Stimulated activated CD4-positive, alpha-beta T cell treated with anti-CD3 and anti-CD28 coated beads, Interleukin-12 subunit alpha, Interleukin-12 subunit beta, amount 100 ng/mL, for 24 hours (primary cell): ENCODE measurements at places on chromosomes 7 and 10.

DNA sequence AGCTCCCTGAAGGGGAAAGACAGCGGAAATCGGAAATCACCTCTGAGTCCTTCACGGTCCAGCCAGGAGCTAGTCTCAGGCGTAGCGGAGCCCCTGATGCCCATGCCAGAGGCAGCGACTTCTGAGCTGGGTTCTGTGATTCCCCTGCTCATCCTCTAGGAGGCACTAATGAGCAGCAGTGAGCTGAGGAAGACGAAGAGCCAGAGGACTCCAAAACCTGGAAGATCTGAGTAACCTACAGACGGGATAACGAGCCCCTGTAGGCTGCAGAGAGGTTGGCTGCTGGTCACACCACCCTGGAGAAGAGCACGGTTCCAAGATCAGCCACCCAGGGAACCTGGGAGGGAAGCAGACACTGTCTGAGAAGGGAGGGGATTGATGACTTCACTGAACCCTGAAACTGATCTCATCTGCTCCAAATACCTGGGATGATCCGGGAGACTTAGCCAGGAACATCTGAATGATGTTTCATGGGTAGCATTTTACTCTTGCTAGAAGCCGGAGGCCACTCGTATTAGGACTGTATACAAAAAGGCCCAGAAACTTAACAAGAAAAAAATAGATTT, 304.1 kb downstream of the PAXIP1 start:
- DNase-seq: no peak

DNA sequence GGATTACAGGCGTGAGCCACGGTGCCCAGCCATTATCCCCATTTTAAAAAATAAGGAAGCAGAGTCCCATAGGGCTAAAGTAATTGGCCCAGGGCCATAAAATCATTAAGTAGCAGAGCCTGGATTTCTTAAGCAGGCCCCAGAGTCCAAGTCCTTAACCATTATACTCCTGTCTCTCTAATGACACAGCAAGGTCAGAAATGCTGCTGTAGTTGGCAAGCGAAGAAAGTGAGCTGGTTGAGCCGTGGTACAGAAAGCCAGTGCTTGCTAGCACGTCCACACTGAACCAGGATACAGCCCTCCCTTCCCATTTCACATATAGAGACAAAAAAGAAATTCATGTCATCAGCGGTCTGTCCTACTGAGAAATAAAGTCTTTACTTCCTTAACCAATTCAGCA, 562.7 kb downstream of the GALNT17 start:
- no peak for DNase-seq

GRCh38 chr7:133649593-133649992, 396.7 kb downstream of the EXOC4 start:
- no peak for DNase-seq

DNA sequence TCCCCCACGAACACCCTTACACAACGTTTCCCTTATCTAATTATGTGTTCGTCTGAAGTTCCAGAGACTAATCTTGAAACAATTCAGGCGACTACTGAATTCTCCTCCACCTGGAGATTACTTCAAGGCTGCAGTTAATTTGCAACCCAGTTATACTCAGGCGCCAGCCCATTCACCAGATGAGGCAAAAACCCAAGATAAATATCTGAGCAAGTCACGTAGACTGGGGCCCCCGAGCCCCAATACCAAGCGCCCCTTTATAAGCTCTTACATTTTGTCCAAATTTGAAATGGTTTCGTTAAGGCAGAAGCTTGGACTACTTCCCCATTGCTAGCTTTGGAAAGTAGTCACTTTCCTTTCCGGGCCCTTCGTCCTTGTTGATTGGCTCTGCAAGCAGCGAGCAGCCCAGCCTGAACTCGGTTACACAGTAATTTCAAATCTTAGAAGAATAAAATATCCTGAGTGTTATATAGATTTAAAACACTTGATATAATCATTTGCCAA, 1.2 kb downstream of the TPK1 start:
- DNase-seq: no peak

DNA sequence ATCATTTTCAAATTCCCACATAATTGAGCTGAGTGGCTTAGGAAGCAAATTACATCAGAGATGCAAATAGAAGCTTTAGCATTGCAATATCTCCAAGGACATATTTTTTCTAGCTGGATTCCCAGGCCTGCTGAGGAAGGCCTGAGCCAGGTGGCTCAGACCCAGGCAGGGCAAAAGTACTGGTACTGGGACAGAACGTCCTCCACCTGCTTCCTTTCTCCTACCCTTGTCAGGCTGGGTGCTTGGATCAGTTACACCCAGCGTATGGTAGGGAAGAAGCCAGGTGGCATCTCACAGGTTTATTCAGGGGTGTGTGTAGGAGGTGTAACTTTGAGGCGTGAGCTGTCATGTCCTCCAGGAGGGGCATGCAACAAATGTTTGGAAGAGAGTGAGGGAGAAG, 3.0 kb upstream of the PANK1 start:
- DNase-seq: no peak

GRCh38 chr10:109474812-109475211, 448.5 kb downstream of the XPNPEP1 start:
- DNase-seq: no peak
